ENCODE measurements at places on chromosomes 4 and X.

DNA sequence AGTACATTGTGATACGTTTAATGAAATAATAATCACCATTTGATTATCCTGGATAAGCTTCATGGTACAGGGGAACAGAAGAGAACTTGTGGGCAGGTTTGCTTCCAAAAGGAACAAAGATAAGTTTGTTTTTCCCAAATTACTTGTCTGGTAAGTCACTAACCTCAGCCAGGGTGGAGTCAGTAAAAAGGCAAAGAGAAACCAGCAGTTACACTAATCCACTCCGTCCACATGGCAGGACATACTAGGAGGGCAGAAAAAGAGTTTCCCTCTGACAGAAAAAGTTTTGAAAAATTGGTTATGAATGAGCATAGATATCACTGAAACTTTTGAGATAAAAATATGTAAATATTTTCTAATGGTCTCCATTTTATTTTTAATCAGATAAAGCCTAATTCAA is 285.9 kb downstream of the IL15 start:
- no peak for DNase-seq

DNA sequence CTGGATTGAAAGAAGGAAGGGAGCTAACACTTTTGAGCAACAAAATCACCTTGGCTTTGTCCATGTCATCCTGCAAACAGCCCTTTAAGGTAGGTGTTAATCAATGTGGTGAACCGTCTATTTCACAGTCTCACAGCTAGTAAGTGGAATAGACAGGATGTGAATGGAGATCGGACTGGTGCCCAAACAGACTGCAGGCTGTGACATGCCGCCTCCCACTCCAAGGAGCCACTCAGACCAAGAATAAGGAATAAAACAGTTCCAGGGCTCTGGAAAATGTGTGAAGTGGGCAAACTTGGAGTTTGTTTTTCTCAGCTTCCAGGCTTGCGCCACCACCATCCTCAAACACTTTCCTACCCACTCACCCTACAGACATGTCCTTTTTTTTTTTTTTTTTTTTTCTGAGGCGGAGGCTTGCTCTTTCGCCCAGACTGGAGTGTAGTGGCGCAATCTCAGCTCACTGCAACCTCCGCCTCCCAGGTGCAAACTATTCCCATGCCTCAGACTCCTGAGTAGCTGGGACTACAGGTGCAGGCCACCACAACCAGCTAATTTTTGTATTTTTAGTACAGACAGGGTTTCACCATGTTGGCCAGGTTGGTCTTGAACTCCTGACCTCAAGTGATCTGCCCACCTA is 57.7 kb upstream of the SEC24B start:
- no peak for DNase-seq

DNA sequence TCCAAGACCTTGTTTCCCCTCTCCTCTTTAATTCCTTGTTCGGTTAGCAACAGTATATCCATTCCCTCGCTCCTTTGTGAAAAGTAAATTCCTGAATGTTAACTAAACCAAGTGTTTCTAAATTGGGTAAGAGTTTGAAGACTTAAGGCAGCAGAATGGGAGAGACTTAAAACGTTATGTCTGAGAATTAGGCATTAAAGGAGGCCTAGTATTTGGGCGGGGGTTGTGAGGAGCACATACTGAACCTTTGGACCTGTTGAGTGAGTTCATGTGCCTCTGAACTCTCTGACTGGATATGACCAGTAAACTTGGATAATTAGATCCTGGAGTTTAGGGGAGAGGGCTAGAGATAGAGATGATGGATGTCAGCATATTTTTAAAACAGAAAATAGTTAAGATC is 1.2 kb downstream of the MSMO1 start:
- no peak for DNase-seq

DNA sequence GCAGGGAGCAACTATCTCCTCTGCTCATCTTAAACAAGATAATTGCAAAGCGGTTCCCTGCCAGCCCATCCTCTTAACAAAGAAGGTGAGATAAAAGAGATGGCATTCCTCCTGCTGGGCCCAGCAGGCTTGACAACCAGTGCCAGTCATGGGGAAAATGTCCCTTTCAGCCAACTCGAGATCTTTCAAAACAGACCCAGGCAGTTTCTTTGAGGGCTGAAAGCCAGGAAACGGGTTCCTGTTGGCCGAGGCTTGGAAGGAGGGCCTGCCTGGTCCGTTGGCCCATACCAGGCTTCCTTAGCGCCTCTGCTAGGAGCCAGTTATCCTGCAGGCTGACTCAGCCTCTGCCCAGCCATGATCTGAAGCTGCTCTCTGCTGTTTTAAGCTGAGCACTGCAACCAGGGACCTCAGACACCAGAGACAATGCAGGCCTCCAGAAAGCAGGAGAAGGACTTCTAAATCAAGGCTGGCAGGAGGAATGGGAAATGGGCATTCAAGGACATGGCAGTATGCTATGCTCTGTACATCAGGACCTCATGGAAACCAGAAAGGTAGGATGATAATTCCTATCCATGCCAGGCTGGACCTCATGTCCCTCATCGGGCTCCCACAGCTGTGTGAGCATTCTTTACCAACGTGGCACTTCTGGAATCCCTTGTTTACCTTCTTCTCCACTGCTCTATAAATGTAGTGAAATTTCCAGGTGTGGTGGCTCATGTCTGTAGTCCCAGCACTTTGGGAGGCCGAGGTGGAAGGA is 42.4 kb upstream of the SLC2A9 start:
- DNase-seq: no peak

- no peak for DNase-seq
These were observed 56.1 kb downstream of the CCSER1 start for GRCh38 chr4:90183254-90183653.

DNA sequence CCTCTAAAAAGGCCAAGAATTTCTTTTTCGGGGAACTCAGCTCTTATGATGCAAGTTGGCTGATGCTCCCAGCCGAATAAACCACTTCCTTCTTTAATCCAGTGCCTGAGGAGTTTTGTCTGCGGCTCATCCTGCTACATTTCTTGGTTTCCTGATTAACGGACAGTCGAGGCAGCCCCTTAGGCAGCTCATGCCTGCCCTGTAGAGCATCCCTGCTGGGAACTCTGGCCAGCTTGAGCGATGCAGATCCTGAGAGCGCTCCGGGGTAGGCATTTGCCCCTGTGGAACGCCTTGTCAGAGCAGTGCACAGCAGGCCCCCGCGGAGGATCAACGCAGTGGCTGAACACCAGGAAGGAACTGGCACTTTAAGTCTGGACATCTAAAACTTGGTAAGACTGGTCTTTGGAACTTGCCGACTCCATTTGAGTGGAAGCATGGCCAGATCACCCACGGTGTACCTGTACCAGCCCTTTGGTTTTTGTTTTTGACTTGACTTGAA is 3.1 kb downstream of the CT45A10 start:
- no peak for DNase-seq

DNA sequence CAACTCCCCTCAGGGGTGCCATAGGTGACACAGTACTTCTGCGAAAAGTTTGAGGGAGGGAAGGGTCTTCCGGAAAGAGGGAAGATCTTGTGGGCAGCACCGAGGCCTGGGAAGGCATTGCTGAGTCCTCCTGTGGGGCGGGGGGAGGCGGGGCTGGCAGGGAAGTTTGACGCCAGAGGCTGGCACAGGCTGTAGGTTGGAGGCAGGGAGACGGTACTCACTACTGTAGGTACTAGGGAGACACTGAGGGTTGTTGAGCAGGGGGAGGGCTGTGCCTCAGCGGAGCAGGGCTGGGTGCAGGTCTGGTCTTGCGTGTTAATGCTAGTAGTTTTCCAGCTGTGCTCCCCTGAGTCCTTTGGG is 23.3 kb upstream of the PSAPL1 start:
- DNase-seq: no peak

DNA sequence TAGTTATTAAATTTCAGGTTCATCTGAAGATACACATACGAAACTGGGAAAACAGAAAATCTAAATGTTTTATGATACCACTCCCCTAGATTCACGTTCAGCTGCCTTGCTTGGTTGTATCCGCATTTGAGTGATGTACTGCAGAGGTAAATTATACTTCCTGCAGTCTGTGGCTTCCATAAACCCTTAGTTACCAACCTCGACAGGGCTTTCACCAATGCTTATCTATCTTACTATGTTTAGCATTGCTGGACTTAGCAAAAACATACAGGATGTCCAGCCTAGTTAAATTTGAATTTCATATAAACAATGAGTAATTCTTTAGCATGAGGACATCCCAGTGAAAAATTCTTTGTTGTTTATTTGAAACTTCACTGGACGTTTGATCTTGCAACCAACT is 108.8 kb downstream of the TMA16 start:
- no peak for DNase-seq

GRCh38 chr4:182655340-182655739 is 261.8 kb downstream of the DCTD start:
- DNase-seq: no peak

DNA sequence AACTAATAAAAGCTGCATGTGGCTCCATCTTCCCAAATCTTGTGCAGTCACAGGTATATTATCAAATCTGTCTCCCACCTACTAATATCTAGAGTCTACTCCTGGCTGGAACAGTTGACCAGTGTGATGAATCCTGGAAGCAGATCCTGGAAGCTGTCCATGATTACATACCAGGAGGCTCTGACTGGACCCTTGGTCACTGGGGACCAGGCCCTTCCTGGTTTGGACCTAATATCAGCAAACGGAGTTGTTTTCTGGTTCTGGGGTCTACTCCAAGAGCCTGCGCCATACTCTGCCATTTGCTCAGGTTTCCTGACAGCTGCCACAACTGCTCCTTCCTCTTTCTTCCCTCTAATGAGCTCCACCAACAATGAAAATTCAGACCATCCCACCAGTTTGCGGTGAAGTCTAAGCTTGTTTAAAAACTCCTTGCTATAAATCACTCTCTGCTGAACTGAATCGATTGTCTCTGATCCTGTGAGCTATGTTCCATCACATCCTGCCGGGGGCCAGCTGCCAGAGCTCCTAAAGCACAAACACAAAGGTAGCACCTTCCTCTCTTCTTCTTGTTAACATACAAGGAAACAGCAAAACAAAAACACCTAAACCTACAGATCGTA is 114.2 kb downstream of the PALLD start:
- DNase-seq: no peak

DNA sequence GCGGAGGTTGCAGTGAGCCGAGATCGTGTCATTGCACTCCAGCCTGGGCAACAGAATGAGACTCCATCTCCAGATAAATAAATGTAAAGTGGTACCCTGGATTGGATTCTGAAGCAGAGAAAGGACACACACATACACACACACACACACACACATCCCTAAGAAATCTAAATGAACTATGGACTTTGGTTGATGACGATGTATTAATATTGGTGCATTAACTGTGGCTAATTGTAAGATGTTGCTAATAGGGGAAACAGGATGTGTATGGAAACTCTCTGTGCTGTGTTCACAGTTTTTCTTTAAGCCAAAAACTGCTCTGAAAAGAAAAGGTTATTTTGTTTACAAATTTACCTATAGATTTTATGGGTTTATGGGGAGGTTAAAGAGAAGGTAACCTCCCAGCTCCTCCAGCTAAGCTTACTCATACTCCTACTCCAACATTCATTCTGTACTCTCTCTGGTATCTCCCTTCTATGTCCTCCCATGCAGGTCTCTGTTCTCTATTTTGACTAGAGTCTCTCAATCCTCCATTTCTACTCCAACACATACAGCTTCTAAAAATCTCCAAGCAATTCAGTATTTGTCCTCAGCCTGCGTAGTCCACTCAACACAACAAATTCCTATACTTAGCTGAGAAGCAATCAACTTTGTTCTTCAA is 46.5 kb upstream of the RELL1 start:
- DNase-seq: no peak

GRCh38 chrX:119069762-119070161 is 3.0 kb upstream of the CT47C1 start:
- no peak for DNase-seq

DNA sequence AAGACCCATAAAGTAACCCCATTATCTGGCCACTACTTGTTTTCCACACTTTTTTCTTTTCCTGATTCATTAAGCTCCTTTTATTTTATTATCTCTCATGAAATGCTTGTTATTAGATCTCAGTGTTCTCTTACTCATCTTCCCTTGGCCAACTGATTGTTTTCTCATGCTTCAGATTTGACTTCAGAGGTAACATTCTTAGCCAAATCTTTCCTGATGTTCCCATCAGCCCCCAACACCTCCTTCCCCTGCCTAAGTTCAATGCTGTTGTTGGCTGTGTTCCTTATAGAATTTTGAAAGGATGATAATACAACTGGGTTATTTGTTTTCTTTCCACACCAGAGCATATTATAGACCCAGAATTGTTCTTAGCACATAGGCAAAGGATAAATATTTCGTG is 75.6 kb downstream of the BMPR1B start:
- no peak for DNase-seq

DNA sequence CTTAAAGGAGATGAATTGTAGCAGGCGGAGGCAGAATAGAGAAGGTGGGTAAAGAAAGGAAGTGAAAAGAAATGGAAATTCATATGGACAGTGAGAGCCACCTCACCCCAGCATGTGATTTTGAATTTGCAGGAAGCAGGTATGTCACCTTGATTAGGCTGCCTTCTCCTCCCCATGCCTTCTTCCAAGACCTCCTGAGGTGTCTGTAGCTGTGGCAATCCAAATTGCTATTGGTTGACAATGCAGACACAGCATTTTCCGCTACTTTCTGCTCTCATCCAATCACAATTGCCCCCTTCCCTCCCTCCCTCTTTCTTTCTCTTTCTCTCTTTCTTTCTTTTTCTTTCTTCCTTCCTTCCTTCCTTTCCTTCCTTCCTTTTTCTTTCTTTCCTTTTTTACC is 38.5 kb downstream of the RAB33B start:
- DNase-seq: no peak

DNA sequence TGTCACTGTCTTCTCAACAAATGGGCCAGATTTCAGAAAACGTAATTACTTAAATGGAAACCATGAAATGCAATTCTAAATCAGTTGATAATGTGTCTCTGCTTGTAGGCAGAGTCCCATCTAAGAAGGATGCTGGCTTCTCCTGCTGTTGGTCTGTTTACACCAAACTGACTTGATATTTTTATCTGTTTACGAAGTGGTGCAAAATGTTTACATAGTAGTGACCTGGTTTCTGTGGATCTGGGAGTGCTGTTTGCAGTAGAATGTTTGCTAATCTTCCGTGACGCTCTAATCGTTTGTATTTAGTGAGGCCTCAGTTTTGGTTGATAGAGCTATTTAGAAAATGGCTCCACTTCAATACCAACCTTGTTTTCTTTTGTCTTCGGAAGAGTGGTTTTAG is 213.5 kb downstream of the VEGFC start:
- DNase-seq: no peak

DNA sequence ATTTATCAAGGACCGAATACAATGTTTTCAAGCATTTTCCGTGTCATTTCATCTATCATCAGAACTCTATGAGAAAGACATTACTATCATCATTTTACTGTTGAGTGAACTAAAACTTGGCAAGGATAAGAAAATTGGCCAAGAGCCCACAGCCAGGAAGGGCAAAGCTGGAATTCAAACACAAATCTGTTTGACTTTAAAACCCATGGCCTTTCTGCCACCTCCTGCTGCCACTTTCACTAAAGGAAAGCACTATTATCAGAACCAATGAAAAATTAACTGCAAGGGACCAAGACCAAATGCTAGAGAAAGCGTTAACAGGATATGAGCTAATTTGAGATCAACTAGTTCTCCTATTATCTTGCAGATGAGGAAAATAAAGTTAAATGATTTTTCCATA is 2759.2 kb downstream of the ARAP2 start:
- DNase-seq: no peak

- DNase-seq: no peak
These were observed 46.1 kb upstream of the HOPX start for GRCh38 chr4:56727150-56727549.

- DNase-seq: no peak
These were observed 288.3 kb downstream of the ZNF674 start for GRCh38 chrX:46256875-46257274.

GRCh38 chr4:73901031-73901430 is 31.8 kb downstream of the CXCL1 start:
- no peak for DNase-seq
